ENCODE measurements at places on chromosomes 5 and 9.

- no peak for DNase-seq
Observed at GRCh38 chr5:54249210-54250028, 61.0 kb downstream of the ARL15 start.

- DNase-seq: no peak
Observed at GRCh38 chr9:88915916-88916315, 75.4 kb upstream of the S1PR3 start.

GRCh38 chr9:121206516-121207370, 5.1 kb upstream of the RAB14 start:
- DNase-seq: no peak

DNA sequence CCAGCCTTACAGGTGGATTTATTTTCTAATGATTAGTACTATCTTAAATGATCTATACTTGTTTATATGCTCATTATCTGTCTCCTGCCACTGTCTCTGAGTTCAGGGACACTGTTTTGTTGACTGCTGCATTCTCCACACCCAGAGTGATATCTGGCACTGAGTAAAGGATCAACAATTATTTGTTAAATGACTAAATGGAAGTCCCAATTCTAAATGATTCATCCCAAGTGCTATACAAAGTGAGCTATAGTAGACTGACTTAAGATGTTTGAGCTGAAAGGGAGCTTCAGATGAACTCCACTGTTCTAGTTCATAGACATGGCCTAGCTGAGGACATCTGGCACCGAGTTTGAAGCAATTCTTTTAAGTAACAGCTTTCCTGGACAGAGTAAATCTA, 40.5 kb downstream of the ITGA2 start:
- DNase-seq: no peak

- no peak for DNase-seq
Observed at GRCh38 chr5:61231813-61232212, 69.5 kb upstream of the SMIM15 start.

DNA sequence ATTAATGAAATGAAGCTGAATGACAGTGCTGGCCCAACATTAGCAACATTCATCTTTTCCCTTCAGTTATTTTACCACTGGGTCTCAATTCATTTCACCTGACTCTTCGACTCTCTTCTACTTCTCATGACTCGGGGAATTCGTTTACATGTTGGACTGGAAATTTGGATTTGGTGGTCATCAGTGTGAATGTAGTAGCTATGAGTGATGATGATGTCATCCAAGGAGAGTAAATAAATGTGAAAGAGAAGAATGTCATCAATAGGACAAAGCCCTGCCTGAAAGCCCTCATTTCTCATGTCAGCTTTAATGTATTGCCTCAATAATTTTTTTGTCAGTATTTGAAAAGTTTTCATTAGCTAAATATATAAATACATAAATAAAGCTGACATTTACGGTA, 21.9 kb upstream of the CFAP95 start:
- no peak for DNase-seq

DNA sequence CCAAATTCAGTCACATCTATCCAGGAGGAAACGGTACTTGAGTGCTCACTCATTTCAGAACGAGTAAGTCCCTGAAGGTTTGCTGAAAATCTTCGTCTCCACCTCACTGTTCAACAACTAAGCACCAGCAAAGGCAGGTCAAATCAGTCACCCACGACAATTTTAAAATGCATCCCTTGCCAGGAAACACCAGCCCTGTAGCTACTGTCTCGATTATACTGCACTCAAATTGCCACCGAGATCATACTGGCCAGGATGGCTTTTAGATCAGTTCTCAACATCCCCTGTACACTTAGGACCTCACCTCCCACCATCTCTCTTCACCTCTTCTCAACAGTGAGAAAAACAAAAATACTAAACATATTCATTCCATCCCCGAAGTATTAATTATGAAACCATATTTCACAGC, 298.6 kb downstream of the AGTPBP1 start:
- no peak for DNase-seq
